ENCODE measurements at places on chromosomes 16 and 17.

DNA sequence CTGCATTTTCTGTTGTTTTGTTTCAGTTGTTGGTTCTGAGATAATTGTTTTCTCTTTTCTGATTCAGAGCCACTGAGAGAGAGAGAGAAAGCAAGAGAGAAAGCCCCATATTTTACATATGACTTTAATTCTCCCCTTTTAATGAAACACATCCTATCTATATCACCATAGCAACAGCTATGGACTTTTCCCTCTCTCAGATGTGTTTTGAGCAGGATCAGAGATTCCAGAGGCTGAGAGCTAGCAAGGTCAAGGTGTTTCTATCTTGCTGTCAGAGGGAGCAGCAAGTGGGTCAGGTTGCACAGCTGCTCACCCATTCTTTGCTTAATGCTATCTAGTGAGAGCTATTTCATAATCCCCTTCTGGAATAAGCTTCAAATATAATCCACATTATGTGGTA, 415.9 kb downstream of the CA10 start:
- DNase-seq, result no peak

GRCh38 chr17:44387804-44388203, 1.6 kb downstream of the ITGA2B start:
- DNase-seq, result no peak

DNA sequence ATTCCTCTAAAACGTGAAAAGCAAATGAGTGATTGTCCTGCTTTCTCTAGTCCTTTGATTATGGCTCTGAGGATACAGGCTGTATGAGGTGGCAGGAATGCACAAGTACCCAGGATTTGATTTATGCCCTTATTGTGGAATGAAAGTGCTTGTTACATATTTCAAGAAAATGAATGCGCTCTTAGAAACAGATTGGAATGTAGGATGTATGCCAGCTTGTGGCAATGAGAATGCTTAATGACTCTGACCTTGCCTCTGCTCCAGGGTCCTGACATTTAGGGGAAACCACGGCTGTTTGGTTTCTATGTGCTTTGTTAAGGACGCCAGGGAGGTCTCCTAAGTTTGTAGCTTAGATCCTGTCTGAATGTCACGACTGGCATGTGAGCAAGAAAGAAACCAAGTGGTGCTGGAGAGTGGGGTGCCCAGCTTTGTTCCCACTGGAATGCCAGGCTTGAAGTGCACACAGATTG, 22.0 kb downstream of the PRCD start:
- no peak for DNase-seq

GRCh38 chr17:41178341-41178740, 320 bp upstream of the KRTAP4-2 start:
- DNase-seq, result no peak

GRCh38 chr16:46914556-46915201, 30.5 kb downstream of the GPT2 start:
- no peak for DNase-seq

- DNase-seq, result no peak
Measured at GRCh38 chr16:63447121-63447520, 1410.9 kb upstream of the CDH8 start.

DNA sequence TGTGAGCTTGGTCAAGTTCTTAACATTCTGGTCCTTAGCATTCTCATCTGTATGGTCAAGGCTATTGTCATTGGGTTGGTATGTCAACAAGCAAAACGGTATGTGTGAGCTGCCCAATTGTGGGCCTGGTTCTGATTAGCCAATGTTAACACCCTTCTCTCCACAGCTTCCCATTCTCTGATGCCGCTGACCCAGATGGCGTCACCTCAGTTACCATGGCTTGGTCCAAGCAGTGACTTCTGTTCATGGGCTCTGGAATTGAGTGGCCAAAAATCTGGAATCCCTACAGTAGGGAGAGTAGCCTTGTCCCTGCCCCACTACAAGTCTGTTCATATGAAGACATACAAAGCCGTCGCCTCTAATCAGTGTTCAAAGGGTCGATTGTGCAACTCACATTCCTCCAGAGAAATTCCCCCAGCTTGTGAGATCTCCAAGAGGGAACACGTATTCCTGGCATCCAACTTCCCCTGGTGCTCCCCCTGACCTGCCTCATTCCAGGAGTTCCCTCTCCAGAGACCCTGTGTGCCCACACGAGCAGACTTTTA, 15.8 kb downstream of the TMEM98 start:
- no peak for DNase-seq

GRCh38 chr17:32870027-32870670, 6.8 kb downstream of the MYO1D start:
- no peak for DNase-seq

- DNase-seq, result no peak
Measured at GRCh38 chr17:82239926-82240505, 11.2 kb downstream of the SLC16A3 start.

- DNase-seq, result no peak
Measured at GRCh38 chr17:9577373-9577709, 899 bp downstream of the CFAP52 start.

DNA sequence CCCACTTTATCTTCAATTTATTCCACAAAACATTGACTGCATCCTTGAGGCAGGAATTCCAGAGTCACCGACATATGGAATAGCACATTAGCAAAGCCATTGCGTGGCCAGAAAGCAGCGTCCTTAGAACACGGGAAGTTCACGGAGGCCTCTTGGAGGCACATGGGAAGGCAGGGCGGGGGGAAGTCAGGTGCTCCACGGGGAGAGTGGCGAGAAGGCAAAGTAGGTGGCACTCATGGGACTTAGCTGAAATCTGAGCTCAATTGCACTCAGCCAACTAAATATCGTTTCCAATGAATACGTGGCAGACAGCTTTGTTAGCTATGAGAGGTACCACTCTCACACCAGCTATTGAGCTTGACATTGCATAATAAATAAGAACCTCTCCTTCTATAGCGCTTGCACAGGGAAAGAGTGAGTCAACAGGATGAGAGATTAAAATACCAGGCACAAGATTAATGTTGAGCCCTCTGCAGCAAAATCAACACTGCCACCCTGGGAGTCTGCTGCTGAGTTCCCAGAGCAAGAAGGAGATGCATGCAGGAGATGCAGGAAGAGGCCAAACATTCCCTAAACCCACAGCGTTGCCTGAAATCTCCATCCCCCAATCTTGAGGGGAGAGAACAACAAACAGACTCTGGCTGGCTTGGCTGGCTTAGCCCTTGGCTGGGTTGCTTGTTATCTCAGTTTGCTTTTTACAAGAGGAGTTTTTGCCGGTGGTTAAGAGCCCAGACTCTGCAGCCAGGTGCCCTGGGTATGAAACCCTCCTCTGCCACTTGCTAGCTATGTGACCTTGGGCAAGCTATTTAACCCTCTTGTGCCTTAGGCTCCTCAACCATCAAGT, 28.8 kb downstream of the ABCC12 start:
- DNase-seq, result no peak
